ENCODE measurements at places on chromosomes 2 and 18.

GRCh38 chr2:19902216-19902740 is 495 bp upstream of the TTC32 start:
- no peak for DNase-seq

- no peak for DNase-seq
Observed at GRCh38 chr2:45806563-45807358, 155.3 kb downstream of the PRKCE start.

DNA sequence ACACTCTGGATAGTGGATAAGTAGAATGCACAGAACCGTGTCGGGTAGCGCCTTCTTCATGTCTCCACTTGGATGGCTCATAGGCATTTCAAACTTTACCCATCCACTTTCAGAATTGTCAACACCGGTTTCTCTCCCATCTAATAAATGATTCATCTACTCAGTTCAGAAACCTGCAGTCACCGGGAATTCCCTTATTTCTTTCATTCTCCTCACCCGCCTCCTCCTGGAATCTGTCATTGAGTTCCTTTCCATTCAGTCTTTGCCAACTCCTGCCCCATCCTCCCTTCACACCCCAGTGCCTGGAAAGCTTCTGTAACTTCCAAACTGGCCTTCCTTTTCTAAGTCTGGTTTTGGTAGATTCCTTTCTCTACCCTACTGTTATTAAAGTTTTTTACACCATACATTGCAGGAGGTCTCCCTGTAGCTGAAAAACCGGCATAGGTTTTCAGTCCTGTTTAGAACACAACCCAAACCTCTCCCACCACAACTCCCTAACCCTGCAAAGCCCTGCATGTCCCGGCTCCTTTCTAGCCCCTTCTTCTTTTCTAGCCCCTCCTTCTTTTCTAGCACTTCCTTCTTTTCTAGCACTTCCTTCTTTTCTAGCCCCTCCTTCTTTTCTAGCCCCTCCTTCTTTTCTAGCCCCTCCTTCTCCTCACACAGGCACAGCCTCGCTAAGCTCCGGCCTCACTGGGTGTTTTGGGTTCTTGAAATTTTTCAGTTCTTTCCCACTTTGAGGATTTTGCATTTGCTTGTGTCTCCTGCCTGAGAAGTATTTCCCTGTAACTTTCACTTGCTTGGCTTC is 133.9 kb upstream of the KLHL14 start:
- DNase-seq, result no peak

GRCh38 chr18:76397631-76398030 is 97.4 kb downstream of the ZNF516 start:
- no peak for DNase-seq

DNA sequence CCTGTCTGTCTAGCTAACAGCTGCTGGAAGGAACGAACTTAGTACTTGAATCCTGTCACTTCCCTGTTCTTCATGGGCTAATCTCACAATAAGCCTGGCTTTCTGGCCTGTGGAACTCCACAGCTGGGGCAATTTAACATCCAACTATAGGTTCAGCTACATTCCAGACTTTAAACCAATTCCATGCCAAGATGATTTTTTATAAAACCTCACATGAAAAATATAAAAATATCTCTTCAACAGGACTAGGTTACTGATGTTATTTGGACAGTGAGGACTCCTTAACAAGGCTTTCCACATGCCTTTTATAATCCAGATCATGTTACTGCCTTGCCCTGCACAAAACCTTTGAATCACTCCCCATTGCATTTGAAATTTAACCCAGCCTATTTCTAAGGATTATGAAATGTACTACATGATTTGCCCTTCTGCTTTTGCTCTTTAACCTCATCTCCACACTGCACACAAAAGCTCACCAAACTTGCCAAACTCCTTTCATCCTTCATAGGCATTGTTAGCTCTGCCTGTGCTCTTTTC is 863.2 kb upstream of the CHAC2 start:
- no peak for DNase-seq

DNA sequence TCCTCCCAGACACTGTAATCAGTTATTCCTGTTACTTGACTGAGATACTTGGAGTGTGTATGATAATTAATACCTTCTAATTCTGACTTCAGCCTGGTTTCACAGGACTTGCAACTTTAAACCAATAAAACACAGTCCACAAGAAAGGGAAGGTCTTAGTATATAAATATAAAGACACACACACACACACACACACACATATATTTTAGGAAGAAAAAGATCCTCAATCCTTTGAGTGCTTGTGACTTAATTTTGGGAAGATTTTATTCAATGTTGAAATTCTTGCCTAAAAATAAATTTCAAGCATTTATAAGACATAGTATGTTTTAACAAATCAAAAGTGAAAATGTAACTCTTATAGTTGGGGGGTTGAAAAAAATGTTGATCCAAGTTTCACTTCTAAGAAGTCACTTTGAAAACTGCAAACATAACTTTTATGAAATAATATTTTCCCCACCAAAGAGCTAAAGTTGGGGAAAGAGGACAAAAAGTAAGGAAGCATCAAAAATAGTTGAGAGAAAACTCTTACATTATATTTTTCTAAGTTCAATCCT is 824 bp upstream of the VPS54 start:
- no peak for DNase-seq

GRCh38 chr2:148781544-148781943 is 93.5 kb upstream of the KIF5C start:
- DNase-seq, result no peak

DNA sequence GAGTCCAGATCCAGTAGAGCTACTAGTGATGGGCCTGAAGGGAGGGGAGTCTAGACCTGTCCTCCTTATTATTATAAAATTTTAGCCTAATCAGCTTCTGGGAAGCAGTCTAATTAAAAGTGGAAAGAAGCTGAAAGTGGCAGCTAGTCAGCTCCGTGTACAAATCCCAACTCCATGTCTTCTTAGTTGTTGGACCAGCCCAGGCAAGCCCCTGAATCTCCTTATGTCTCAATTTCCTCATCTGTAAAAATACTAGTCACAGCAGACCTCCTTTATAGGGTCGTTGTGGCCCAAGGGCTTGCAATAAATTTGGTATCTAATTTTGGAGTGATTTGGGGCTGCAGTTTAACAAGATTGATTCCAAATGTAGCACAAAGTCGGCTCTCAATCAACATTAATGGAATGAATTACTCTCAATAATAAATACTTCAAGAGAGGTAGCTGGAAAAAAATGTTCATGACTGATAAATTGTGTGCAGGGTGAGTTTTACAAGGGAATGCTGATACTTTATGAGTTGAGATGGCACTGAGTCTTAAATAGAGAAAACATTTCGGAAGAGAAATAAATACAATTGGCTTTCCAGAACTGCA is 118.3 kb upstream of the NDUFV2 start:
- DNase-seq, result no peak

DNA sequence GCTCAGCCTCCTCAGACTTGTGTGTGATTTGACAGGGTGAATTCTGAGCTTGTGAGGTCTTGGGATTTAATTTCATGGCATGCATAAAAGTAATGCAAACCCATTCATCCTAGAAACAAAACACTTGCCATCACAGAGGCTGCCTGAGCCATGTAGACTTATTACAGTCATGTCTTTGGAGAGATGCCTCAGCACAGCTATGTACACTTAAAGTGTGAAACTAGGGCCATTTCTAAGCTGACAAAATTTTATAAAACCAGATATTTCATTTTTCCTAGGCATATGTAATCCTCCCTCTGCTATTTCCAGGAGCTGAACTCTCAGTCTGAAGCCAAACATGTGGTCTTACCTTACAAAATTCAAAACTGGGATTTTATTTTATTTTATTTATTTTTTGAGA is 322.2 kb upstream of the SPHKAP start:
- DNase-seq, result no peak

- DNase-seq, result no peak
Observed at GRCh38 chr2:237866101-237866621, 6.7 kb downstream of the RAMP1 start.

DNA sequence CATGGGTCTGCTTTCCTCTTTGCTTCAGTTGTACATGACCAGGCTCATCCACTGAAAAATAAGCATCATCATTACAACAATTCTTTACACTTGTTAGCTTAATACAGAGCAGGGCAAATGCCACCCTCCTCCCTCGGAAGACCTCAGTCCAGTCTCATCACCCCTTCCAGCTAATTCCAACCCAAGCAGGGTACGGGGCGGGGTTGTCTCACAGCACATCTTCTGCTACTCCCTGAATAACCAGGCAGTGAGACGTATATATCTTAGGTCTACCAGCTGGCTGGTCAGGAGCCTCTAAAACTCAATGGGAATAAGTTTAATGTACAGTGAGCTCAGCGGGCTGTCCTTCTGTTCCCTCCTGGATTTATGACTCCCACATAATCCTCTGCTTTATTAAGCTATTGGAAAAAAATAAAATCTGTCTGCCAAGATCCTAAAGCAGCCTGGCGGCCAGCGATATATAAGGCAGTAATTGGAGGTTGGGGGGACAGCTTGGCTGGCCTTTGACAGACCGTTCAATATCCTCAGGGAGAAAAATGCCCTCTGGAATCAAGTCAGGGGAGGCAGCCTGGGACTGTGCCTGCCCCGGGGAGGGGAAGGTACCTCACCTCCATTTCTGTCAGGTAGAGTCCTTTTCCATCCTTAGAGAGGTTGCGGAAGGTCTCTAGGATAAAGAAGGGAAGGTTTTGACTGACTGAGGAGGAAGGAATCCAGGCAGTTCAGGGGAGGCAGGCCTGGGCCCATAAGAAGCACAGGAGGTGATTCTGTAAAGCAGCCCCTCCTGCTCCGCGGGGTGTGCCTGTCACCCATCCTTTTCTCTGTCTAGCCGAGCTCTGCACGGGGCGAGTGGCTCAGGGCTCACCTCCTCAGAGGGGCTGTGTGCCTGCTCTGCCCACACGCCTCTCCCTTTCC is 76.3 kb downstream of the CAPN13 start:
- DNase-seq, result no peak

- DNase-seq, result no peak
Observed at GRCh38 chr2:147468963-147469362, 375.9 kb upstream of the ACVR2A start.

DNA sequence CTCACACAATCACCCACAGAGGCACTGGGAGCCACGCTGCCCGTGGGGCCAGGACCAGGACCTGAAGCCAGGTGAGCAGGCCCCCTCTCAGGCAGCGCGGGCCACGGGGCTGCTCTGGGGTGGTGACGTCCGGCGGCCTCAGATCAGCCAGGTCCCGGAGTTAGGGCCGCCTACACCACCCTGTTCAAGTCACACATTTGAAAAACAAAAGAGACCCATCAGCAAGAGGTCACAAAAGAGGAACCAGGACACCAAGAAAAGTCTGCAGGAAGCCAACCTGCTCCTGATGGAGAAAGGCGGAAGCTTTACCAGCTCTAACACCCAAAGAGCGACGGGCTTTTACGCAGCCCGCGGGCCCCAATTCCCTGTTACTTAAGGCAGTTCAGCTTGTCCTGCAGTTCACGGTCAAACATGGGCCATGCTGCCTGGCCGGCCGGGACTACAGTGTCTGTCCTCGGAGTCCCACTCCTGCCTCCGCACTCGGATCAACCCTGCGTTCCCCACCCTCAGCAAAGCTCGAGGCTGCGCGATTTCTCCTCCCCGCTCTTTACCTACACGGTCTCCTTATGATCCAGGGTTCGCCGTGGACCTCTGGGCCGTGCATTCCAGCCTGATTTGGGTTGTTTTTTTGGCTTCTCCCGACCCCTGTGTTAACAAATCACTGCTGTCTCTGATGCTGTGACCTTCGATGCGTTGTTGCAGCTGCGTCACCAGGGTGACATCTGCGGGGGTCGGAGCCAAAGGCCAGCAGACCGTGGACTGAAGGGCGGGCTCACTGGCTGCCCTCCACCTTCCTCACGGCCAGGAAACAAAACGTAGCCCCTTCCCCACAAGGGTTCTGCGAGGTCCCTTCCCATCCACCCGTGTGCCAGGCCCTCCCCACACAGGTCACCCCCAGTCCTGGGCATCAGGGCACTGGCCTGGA is 31.0 kb downstream of the SNORC start:
- DNase-seq, result peak; percentile 57

GRCh38 chr2:237901932-237902850 is 42.8 kb downstream of the RAMP1 start:
- peak; percentile 1 for DNase-seq

- no peak for DNase-seq
Observed at GRCh38 chr2:237490009-237490711, 3.1 kb downstream of the MLPH start.

- no peak for DNase-seq
Observed at GRCh38 chr2:230748087-230748486, 35.4 kb downstream of the CAB39 start.

DNA sequence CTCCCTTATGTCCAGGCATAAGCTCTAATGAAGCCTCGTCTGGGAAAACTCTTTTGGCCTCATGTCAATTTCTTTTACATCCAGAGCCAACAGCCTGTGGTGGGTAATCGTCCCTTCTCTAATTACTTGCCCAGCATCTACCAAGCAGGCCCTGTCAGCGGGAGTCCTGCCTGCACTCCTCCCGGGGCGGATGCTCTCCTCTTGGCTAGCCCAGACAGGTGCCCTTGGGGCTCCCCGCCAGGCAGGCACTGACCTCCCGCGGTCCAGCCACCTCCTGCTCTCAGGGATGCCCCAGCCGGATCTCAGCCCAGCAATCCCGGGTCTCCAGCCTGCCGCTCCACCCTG is 74.2 kb downstream of the NCAPH start:
- DNase-seq, result no peak

DNA sequence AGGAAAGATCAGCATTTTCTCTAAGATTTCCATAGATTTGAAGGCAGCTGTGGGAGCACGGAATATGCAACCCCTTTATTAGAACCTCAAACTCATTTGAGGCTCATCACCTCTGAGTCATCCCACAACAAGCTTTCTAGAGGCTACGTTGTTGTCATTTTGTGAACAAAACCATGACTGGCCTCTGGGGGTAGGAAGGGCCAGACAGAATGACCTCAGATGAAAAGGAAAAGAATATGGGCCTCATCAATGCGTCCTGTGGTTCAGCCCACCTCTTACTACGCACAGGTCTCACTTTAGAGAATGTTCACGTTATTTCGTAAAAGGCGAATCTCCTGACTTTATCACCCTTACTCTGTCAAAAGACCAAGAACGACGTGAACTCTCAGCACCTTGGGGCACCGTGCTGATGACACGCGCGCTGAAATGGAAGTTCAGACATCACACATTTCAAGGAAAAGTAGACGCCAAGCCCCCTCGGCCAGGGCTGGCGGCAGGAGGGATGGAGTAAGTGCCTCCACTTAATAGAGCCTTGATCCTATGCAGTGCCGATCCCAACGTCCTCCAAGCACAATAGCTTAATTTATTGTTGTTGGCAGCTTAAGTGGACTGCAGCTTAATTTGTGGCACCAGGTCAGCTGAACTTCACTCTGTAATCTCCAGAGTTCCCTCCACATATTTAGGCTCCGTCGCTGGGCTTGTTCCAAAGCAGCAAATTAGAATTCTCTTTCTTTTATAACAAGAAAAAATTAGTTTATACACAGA is 208.3 kb downstream of the EIPR1 start:
- no peak for DNase-seq

GRCh38 chr18:986051-986450 is 81.4 kb downstream of the ADCYAP1 start:
- DNase-seq, result no peak

DNA sequence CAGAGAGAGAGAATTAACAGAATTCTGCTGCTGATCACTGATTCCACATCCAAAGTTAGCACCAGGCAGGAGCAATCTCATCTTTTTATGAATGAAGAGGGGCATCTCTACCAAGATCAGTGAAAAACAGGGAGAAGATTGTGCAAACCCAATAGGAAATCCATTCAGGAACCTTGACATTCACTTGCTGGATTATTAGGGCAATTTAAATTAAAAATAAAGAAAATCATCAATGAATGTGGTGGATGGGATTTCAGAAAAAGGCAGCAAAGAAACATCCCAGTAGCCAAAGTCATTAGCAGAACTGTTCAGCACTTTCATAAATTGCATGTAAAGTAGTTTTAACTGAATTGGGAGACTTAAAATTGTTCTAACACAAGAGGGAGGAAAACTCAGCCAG is 423.2 kb downstream of the TGIF1 start:
- DNase-seq, result no peak

- DNase-seq, result no peak
Observed at GRCh38 chr18:3665204-3665603, 215.2 kb downstream of the TGIF1 start.

All from CD14-positive monocyte (primary cell).